ENCODE measurements at places on chromosomes 2 and 18.

GRCh38 chr2:223165423-223166214 is 113.6 kb downstream of the KCNE4 start:
- DNase-seq: no peak

DNA sequence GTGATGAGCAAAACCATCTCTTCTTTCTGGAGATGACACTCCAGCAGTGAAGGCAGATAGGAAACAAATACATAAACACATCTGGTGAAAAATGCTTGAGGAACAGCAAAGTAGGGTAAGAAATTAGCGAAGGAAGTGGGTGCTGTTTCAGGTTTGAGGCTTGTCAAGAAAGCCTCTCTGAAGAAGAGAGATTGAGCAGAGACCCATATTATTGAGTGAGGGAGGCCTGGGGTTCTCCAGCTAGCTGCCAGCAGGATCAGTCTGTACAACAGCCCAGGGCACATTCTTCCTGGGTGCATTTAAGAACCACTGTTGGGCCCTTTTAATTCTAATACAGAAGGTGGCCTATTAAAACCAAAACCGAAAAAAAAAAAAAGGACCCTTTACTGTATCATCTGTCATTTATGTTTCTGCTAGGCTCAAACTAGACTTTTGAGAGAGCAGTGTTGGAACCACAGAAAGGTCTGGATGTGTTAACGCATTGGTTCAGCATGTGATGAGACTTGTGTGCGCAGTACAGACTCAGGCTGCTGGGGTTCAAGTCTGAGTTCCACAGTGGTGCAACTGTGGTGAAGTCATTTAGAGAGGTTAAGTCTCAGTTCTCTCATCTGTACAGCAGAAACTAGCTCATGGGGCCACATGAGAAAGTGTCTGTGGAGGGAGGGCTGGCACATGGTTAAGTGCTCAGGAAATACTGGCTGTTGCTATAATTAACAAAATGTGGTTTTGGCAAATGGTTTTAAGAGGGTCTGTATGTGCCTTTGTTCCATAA is 28.9 kb downstream of the MGAT5 start:
- no peak for DNase-seq

- DNase-seq: no peak
Observed at GRCh38 chr2:46363535-46364170, 66.4 kb downstream of the EPAS1 start.

DNA sequence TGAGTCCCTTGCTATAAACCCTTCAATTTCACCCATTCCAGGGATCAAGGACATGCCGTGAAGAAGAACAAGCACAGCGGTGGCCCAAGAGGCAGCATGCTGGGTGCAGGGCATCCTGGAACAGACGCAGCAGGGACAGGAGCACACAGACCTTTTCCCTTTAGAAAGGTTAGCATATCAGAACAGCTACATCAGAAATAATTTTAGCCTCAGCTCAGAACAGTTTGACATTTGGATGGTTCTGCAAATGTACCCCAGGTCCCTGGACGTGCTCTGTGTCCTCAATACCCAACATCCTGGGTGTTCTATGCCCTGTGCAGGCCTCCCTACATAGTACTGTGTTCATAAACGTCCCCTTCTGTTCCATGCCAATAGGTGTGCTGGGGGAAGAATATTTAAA is 80.4 kb downstream of the MYOM1 start:
- no peak for DNase-seq

DNA sequence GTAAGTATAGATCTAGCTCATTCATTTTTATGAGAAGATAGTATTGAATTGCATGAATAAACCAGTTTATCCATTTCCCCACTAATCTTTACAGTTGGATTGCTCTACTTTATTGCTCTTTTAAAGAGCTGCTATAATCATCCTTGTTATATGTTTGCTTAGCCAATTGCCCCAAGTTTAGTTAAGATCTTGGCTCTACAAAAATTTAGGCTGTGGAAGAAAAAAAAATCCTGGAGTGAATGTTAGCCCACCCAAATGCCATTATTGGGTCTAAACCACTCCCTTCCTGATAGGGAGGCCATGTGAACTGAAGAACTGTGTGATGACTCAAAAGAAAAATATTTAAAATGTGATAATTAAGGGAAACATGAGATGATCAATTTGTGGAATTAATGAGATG is 2.9 kb downstream of the ALS2 start:
- DNase-seq: no peak

DNA sequence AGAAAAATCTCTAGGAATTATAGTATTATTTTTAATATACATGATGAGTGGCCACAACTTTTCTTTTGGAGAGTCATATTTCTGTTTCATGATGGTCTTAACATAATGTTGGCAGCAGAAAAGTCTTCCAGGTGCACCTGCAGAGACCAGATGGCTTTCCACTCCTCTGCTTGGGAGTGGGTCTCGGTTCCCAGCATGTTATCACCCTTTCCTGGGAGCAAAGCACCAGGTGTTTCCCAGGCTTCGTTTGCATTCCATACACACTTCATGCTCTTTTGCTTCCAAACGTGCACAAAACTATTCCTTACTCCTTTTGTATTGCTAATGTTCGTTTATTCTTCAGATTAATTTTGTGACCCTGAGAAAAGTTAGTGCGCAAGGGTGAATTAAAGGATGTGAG is 305.2 kb downstream of the CDH2 start:
- DNase-seq: no peak

- no peak for DNase-seq
Observed at GRCh38 chr2:34836361-34836760, 1237.3 kb upstream of the FAM98A start.

- no peak for DNase-seq
Observed at GRCh38 chr2:74232426-74232825, 34.0 kb downstream of the MTHFD2 start.

GRCh38 chr2:183037074-183037552 is 1.1 kb downstream of the NCKAP1 start:
- DNase-seq: peak; percentile 23

GRCh38 chr2:192153561-192153960 is 41.2 kb downstream of the TMEFF2 start:
- DNase-seq: no peak

GRCh38 chr2:221268631-221269030 is 303.5 kb downstream of the EPHA4 start:
- no peak for DNase-seq
